ENCODE measurements at places on chromosomes 7 and 10.

GRCh38 chr7:92875719-92876118 is 39.3 kb upstream of the CDK6 start:
- no peak for DNase-seq

DNA sequence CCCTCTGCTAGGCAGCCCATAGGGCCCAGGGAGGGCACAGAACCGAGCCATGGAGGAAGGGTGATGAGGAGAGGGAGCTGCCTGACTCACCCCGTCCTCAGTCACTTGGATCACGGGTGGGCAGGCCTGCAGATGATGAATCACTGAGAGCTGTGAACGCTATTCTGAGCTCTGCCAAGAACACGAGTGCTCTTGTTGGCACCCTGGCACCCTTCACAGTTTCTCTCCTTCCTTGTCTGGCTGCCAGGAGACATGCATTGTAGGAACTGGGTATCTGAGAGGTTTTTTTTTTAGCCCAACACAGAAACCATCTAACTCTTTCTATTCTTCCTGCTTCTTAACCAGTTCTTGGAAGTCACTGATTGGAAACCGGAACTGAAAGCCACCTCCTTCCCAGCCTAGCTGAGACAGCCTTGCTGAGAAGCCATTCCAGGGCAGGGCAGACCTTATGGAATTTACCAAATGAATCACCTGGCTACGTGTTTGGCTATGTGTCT is 82.1 kb downstream of the SLC37A3 start:
- DNase-seq, result peak; percentile 33

- no peak for DNase-seq
These were observed 7.7 kb upstream of the TRA2A start for GRCh38 chr7:23539494-23539907.

- DNase-seq, result no peak
These were observed 92.5 kb downstream of the EZH2 start for GRCh38 chr7:148791546-148791945.

DNA sequence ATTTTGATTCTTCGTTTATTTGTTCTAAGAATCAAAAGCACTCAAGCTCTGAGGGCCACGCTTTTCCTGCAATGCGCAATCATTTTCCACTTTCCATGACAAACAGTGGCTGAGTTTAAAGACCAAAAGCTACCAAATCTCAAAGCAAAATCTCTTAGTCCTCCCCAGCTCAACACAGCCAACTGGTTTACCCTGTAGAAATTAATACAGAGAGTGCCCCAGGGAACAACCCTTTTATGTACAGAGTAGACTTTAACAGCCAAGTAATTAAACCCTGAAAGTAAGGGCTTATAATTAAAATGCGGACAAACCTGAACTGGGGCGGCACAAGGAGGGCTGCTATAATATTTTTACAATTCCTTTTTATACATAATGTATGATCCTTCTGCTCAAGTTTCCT is 53.2 kb downstream of the FAM53B start:
- peak; percentile 27 for DNase-seq

DNA sequence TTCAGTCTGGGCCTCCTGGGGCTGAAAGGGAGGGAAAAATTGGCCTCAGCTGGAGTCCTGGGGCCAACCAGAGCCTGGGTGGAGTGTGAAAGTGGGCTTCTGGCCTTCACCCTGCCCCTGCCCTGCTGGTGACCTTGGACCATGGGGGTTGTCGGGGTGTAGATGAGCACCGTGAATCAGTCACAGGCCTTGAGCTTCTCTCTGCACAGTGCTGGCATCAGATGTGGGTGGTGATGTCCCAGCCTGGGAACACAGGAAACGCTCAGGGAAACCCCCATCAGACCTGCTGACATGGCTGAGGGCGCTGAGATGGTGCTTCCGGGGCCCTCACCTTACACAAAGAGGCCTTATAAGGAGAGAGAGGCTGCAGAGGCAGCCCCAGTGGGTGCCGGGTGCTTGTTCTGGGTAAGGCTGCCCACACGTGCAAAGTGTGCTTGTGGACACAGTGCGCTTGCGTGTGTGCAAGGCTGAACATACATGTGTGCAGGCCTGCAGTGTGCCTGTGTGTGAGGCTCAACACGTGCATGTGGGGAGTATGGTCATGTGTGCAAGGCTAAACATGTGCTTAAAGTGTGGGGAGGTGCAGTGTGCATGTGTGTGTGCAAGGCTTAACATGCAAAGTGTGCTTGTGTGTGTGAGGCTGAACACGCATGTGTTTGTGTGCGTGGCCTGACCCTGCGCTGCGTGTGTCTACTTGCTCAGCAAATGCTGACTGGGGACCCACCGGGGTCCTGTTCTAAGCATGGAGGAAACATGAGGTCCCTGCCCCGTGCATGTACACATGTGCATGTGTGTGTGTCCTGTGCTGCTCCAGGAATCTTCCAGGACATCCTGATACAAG is 6.5 kb downstream of the ARPC1B start:
- DNase-seq, result no peak

GRCh38 chr7:99131290-99131689 is 12.6 kb downstream of the SMURF1 start:
- DNase-seq, result no peak

GRCh38 chr10:103196516-103196915 is 3.4 kb upstream of the NT5C2 start:
- DNase-seq, result no peak

DNA sequence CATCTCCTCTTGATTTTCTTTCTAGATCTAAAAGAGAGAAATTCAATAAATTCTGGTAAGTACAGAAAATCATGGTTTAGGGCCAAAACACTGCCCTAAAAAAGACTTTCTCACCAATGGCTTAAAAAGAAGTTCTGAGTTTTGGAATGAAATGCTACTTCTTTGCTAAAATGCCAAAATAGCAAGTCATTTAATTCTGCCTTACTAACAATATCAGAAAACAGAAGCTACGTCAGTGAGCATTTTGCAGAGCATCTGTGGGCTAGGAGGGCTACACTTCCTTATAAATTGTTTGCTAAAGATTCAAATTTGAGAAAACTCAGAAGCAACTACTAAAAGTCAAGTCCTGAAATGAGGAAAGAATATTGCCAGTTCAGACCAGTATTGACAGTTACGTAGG is 560.8 kb upstream of the CELF2 start:
- no peak for DNase-seq

- no peak for DNase-seq
These were observed 99.8 kb downstream of the KMT2C start for GRCh38 chr7:152335900-152336571.

DNA sequence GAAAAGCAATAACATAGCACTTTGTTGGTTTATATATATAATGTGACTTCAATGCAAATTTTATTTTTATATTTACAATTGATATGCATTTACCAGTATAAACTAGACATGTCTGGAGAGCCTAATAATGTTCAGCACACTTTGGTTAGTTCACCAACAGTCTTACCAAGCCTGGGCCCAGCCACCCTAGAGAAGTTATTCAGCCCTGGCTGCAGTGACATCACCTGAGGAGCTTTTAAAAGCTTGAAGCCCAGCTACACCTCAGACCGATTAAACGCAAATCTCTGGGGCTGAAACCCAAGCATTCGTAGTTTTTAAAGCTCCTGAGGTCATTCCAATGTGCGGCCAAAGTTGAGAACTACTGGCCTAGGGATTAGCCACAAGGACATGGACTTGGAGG is 155.0 kb upstream of the LANCL2 start:
- DNase-seq, result no peak

DNA sequence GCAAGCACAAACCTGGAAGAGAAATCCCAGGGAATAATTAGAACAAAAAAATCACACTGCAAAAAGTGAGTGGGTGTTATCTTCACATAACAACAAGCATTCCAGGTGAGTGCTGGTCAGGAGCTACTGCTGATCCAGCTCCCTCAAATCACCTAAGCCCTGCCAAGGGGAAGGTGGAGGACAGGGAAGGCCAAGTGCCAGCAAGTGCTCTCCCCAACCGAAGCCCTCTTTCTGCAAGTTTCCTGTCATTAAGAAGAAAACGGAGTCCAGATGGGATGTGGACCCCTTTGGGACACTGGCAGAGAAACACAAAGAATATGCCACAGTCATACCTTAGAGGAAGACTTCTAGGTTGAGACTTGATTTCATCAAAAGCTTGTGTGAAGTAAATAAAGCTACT is 933.0 kb upstream of the ZNF722 start:
- DNase-seq, result no peak

GRCh38 chr7:131509781-131510180 is 46.6 kb downstream of the PODXL start:
- DNase-seq, result no peak

- DNase-seq, result no peak
These were observed 341.6 kb upstream of the AUTS2 start for GRCh38 chr7:69256634-69257081.

DNA sequence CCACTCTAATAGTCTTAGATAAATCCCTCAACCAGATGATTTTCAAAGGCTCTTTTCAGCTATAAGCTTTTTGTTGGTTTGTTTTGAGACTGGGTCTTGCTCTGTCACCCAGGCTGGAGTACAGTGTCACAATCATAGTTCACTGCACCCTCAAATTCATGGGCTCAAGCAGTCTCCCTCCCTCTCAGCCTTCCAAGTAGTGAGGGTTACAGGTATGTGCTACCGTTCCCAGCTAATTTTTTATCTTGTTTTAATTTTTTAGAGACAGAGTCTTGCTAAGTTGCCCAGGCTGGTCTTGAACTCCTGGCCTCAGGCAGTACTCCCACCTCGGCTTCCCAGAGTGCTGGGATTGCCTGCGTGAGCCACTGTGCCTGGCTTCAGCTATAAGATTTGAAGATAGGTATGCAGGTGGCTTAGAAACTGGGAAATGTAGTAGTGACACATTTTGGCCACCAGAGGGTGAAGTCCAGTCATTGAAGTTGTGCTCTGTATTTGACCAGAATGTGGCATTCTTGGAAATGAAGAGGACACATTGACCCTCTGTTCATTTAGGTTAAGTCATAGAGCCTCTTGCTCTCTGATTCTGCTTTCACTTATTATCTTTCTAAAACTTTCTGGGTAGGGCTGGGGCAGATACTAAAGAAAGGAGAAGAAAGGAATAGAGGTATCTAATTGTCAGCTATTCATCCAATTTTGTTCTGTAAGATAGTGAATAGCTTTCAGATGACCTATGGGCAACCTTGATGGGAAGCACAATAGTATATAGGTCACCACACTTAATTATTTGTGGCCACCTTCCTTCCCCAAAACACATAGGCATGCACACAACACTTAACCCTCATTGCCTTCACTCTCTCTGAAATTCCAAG is 36.0 kb downstream of the R3HCC1L start:
- DNase-seq, result peak; percentile 16

GRCh38 chr7:106604303-106604924 is 56.5 kb downstream of the CCDC71L start:
- no peak for DNase-seq

- peak; percentile 71 for DNase-seq
These were observed 11.3 kb downstream of the CPA2 start for GRCh38 chr7:130277763-130278643.

- no peak for DNase-seq
These were observed 1.5 kb upstream of the RELN start for GRCh38 chr7:103990991-103991390.

DNA sequence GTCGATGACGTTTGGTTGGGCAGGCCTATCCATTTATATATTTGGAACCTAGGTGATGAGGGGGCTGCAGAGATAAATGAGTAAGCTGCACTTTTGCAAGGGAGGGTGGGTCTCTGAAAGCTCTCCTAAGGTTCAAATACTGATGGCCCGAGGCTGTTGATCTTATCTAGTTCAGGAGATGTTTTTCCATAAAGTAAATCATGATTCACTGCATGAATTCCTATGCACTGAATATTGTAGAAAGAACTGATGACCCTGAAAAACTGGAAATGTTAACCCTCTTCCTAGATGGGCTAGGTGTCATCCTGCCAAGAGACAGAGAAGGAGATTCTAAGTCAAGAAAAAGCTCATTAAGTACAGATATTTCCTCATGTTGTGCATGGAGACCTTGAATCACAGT is 459.9 kb downstream of the PLXNA4 start:
- DNase-seq, result no peak

DNA sequence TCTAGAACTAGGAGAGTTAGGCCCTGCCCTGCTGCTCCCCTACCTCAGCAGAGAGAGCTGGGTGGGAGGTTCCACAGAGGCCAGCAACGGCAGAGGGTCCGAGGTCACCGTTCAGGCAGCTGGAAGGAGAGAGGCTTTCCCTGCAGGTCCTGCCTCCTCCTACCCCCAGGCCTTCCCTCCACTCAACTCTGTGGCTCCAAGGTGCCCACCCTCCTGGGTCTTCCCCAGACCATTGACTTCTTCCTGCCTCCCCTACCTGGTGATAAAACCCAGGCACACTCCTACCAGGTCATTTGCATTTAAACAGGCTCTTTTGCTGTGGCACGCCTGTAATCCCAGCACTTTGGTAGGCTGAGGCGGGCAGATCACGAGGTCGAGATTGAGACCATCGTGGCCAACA is 515.3 kb upstream of the FOXK1 start:
- no peak for DNase-seq

GRCh38 chr10:72274730-72275350 is 1.1 kb downstream of the DDIT4 start:
- peak; percentile 46 for DNase-seq

DNA sequence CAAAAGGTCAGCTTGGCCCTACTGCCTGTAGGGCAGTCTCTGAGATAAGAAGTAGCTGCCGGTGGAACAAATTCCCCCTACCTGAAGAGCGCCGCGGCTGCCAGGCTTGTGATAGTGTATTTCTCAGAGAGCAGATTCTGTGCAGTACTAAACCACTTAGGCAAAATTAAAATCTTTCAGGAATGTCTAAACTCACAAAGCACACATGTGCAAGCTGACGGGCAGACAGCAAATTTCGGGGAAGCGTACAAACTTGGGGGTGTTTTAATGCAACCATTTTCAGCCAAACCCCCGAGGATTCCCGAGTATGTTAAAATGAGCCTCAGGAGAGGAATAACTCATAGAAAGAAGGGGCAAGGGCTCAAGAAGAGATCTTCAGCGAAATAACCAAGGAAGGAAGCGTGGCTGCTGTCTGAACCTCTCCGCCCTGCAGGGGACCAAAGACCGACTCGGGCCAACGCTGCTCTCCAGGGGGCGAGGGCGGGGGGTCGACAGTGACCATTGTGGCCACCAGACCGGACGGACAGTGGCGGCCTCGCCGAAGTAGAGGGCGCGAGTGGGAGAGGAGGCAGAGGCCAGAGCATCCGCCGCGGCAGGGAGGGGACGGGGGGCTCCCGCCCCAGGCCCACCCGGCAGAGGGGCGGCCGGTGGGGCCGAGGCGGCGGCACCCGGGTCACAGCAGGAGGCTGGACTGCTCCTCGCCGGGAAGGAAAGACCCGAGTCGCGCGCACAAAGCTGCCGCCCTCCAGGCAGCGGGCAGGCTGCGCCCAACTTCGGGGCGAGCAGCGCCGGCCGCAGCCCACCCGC is 819 bp downstream of the HYCC1 start:
- peak; percentile 59 for DNase-seq

Data from NCI-H1092 treated with DMSO at 0.1 percent for 48 hours (cell line).